SK-MEL-5 (cell line): ENCODE measurements at places on chromosomes 7 and 10.

- no peak for DNase-seq
These were observed 35.2 kb downstream of the CYP17A1 start for GRCh38 chr10:102801978-102802377.

DNA sequence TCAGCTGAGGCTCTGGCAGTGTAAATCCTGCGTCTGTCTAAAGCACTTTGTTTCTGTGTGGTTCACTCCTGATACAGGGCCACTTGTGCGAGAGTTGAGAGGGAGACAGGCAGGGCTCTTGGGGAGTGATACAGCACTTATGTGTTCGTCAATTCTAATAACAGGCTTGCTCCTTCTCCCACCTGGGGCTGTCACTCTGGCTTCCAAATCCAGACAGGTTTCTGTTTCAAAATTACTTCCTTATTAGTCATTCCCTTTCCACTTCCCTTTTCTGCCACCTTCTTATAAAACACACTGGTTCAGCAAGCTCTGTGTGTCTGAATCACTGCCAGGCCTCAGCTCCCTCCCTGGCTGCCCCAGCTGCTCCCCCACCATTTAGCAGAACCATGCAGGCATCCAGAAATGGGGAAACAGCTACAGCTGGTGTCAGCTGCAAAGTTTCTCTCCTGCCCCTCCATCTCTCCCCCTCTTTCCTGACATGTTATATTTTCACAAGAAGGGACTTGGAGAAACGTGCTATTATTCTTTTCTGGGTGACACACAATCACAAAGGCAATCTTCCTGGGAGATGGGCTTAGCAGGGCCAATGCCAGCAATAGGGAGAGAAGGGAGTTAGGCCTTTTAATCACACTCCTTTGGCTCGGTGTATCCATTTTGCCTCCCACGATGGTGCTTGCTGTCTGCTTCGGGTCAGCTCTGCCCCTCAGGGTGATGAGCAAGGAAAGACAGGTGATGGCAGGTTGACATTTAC, 58.4 kb upstream of the ZNRF2 start:
- DNase-seq: no peak

- DNase-seq: no peak
These were observed 131.3 kb downstream of the LHPP start for GRCh38 chr10:124592736-124593430.

GRCh38 chr10:58311026-58311425, 23.8 kb upstream of the UBE2D1 start:
- no peak for DNase-seq

GRCh38 chr7:49187543-49188268, 263.4 kb downstream of the CDC14C start:
- DNase-seq: peak; percentile 64
